ENCODE measurements at places on chromosomes 6 and 20.

GRCh38 chr6:53878808-53879207 is 84.0 kb downstream of the LRRC1 start:
- DNase-seq: no peak

DNA sequence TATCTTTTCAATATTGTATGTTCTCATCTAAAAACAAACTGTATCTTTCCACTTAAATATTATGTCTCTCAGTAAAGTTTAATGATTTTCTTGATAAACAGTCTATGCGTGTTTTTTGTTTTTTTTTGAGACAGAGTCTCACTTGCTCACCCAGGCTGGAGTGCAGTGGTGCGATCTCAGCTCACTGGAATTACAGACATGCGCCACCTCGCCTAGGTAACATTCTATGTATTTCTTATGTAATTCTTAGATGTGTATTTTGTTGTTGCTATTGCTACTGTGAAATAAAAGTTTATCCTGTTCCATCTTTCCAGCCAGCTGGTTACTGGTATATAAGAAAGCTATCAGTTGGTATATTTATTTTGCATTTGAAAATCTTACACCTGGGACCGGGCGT is 29.4 kb downstream of the ABHD12 start:
- DNase-seq: no peak

DNA sequence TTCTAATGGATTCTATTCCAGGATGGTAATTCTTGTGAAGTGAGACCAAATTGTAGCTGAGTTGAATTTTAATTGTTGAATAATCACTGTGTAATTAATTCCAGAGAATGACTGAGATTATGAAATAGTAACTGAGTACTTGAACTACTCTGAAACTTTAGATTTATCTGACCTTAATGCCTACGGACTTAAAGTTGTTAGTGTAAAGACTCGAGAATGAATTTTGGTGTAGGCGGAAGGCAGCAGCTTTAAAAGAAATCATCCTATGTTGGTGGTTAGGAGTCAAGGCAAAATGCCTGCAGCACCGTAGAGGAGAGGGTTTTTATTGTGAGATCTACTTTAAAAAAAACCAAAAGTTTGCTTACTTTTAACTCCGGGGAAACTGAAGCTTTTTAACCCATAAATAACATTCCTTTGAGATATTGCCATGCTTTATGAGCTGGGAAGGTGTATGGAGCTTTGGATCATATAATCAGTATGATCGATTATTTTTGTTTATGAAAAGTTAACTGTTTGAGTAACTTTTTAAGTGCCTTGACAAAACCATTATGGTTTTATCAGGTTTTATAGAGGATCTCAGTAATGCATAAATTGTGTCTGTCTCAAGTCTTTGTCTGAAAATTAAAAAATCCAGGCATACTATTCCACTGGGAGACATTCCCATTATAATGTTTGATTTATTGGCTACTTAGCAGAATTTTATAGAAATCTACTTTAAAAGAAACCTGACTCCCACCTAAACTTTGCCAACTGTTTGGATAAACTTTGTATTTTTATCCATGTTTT is 46.1 kb downstream of the MYO6 start:
- no peak for DNase-seq

DNA sequence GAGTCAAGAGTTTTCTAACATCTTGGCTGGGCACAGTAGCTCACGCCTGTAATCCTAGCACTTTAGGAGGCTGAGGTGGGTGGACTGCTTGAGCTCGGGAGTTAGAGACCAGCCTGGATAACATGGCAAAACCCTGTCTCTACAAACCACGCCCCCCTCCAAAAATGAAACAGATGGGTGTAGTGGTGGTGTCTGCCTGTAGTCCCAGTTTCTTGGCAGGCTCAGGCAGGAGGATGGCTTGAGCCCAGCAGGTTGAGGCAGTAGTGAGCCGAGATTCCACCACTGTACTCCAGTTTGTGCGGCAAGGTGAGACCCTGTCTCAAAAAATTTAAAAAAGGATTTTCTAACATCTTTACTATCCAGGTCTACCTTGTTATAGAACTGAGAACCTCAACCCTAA is 22.0 kb downstream of the FAM8A1 start:
- DNase-seq: no peak

- no peak for DNase-seq
Observed at GRCh38 chr20:50425076-50425475, 85.1 kb upstream of the PTPN1 start.

DNA sequence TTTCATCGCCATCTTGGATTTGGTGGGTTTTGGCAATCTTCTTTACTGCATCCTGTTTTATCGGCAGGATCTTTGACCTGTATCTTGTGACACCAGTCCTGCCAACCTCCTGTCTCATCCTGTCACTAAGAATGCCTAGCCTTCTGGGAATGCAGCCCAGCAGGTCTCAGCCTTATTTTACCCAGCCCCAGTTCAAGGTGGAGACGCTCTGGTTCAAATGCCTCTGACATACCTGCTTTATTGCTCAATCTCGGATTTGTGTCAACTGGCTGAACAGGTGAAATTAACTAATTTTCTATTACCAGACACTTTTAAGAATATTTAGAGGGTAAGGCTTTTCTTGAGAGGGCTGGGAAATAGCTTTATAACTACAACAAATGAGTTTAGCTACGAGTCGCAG is 102.5 kb downstream of the SASH1 start:
- no peak for DNase-seq

GRCh38 chr6:82248273-82248735 is 760 bp upstream of the IBTK start:
- no peak for DNase-seq
